ENCODE measurements at places on chromosomes 2 and 18.

DNA sequence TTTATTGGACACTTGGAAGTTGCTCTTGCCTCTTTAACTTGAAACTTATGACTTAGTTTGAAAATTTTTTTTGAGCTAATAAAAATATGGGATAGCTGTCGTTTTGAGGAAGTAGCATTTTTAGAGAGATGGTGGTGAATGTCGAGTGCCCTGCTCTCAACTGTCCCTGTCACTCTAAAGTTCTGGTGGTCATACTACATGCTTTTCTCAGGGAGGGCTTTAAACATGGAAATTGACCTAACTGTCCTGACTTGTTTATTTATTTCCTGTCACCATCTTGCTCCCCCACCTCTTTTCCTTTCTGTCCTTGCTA is 16.0 kb downstream of the CEP192 start:
- DNase-seq: no peak

GRCh38 chr2:241771286-241772062 is 5.1 kb upstream of the GAL3ST2 start:
- DNase-seq: no peak

DNA sequence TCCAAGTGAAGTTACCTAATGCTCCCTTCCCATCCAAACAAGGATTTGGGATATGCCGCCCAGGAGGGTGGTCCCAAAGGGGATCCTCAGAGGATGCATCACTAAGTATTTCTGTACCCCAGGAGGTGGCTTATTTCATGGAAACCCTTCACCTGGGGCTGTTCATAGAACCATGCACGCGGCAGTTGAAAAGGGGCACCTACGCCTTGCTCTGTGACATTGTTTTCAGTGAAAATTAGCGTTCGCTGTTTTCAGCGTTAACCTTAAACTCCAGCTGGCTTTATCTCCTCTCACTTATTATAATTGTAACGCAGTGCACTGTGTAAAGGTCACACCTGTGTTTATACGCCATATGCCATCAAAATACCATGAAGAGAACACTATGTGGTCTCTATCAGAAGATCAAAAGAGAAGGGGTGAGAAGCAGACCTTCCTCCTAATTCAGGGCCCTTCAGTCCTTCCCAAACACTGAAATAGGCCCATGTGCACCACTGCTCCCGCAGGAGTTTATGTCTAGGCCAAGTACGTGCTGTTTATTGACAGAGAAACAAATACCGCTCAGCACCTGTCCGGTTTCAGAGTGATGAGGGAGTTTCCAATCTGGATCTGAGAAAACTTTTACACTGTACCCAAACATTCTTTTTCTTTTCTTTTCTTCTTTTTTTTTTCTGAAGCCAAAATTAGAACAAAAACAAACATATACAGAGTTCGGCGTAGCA is 162.1 kb downstream of the BCL2 start:
- DNase-seq: peak; percentile 42

DNA sequence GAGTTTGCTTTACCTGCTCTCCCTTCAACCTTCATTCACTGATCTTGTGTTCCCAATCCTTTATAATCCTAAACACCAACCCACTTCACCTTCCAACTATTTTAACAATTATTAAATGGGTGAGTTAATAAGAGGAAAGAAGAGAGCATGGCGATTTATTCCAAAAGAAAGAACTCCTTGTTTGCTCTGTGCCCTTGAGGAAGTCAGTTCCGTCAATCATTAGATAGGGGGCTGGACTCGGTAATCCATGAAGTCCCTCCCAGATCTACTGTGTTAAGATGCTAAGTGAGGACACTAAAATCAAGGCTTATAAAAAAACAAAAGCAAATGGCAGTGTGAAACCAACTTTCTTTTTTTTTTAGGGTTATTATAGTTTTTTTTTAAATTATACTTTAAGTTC is 589.9 kb downstream of the XIRP2 start:
- no peak for DNase-seq

DNA sequence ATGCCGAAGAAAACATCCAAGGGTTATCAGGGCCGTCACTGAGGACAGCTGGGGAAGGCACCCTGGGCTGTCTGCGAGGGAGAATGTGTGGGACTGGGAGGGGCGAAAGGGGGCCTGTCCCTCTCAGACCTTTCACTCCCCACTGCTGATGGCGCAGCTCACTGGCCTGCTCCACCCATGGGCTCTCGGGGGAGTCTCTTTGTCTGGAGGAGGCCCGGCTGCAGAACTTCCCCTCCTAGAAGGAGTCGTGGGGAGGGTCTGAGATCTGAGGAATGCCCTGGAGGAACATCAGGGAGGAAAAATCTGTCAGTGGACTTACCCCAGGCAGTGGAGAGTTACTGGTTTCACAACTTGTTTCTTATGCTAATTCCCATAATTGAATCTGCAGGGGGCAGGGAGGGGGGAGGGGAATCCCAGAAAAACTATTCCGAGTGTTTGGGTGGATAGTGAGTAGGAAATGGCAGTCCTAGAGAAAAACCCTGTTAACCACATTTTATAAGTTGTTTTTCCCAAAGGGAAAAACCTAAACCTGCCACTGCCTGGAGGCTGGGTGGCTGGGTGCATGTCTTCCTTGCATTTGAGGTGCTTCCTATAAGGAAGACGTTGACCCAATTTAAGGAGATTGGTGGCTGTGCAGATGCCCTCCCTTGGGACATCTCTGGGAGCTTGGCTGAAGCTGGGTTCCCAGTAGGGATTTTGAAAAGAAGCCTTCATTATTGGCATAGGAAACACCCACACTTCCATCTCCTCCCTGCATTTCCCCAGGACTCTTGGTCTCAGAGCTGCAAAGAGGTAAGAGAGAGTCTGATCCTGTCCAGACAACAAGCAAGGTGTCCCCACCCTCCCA is 11.7 kb upstream of the SEMA4C start:
- no peak for DNase-seq

DNA sequence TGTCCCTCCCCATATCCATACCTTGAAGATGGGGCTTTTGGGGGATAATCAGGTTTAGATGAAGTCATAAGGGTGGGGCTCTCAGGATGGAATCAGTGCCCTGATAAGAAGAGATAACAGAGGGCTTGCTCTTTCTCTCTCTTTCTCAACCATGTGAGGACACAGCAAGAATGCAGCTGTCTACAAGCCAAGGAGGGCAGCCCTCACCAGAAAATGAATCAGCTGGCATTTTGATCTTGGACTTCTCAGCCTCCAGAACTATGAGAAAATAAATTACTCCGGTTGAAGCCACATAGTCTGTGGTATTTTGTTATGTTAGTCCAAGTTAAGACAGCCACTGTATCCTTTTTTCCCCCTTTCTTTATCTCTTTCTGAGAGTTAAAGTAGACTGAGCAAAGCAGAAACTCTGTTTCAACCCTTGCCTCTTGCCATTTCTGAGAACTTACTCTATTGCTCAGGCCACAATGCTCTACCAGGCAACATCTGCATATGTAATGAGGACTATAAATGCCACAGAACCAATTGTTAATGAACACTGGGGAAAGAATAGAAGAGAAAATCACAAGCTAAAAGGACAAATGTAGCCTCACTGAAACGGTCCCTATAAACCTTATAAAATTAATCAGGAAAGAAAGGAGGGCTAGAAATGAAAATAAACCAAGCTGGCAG is 56.9 kb downstream of the SRBD1 start:
- peak; percentile 1 for DNase-seq

GRCh38 chr18:49177071-49177470 is 226.3 kb upstream of the SMAD7 start:
- DNase-seq: no peak

- no peak for DNase-seq
These were observed 328.9 kb downstream of the ZEB2 start for GRCh38 chr2:144190908-144191605.

DNA sequence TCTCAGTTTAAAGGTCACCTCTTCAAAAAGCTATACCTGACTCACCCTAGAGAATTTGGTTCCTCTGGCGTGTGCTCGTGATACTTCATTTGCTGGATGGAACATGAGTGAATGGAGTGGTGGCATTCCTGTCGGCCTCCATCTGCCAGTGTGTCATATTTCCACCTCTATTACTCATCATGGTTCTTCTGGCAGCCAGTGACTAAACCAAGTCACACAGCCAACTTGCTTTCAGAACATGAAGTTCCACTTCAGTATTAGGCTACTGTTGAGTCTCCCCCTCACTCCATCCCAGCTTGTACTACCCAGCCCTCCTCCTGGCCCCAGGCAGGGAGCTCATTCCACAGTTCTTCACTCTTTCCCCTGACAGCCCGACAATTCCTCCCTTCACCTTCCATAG is 169.8 kb downstream of the MREG start:
- no peak for DNase-seq

DNA sequence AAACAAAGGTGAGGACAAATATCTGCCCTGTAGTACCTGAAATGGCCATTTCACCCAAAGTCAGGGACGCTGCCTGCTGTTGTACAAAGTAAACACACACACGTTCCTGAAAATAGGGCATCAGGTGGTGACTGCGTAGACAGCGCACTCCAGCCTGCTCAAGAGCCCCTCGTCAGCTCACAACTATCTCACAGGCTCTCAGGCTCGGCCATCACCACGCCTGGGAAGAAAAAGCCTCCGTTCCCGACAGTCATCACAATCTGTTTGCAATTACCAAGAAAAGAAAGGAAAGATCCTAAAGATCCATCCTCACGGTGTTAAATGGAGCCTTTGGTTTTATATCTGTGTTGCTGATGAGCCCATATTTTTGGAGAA is 230.2 kb downstream of the ZNF516 start:
- no peak for DNase-seq

GRCh38 chr2:199392363-199392762 is 65.4 kb downstream of the SATB2 start:
- no peak for DNase-seq

DNA sequence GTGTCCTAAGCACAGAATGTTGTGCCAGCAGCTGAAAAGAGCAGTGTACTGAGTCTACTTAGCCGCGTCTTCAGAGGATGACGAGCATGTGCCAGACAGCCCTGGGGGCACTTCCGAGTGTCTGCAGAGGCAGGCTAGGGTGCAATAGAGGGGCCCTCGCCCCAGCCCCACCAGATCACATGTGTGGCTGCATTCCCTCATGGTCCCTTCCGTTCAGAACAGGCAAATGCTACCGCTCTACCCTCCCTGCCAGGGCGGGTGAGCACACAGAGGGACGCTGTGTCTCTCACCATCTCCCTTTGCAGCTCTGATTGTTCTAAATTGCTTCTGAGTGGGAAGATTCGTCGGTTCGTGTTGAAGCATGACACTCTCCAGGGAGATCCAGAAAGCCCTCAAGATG is 212.2 kb upstream of the RAB12 start:
- DNase-seq: no peak

DNA sequence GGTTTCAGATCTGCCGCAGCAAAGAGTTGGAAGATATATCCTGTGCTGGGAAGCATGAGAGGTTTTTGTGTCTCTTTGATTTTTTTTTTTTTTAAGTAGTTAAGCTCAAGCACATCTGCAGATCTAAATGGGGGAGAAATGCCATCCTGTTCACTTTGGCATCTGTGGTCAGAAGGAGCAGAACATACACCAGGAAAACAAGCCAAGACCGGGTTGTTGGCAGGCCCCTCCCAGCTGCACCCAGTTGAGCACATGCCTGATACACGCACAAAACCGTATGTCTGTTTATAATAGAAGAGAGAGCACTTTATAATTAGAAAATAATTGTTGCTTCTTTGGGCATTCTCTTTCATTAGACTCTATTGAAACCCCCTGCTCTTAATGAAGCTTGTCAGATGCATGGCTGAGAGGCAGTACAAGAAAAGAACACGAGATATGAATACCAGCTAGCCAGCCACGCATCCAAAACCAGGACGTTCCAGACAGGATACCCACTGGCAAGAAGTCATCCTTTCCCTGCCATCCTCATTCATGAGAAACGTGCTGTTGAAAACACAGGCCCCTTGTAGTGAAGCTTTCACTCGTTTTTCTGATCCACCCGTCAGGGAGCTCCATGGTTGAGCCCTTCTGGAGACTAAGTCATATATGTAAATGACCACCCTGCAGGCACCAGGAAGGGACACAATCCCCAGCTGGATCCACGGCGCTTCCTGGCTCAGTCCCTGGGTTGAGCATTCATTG is 152.2 kb downstream of the ALPK2 start:
- no peak for DNase-seq

GRCh38 chr2:239634769-239635168 is 233.9 kb upstream of the HDAC4 start:
- no peak for DNase-seq

DNA sequence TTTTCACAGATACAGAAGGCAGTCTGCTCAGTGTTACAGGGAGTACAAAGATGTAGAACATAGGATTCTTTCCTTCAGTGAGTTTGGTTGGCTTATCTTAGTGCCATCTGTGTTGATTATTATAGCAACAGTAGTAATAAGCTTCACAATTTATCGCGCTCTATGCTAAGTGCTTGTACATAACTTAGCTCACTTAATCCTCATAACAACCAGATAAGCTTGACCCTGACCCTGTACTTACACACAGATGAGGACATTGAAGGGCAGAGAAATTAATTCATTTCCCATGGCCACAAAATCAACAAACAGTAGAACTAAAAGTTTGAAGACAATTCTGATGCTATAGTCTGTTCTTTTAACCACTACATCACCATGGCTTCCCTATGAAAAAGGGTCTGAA is 121.8 kb downstream of the SPHKAP start:
- no peak for DNase-seq
